Psoas muscle (tissue), 8 donors: ENCODE measurements at places on chromosomes 4 and X. TPM values are rescaled to one million over a fixed set of nuclear protein-coding genes. Genes with fewer than 3 reads are reported as not detected.

- no peaks in the 10 kb centered on the region for H3K36me3 ChIP-seq
- DNase-seq = no peak
- H3K27ac ChIP-seq = no peak overlapping the region
These were observed 292.7 kb downstream of the GALNTL6 start for GRCh38 chr4:172105918-172106317.

GRCh38 chr4:21649391-21650090, 299.0 kb downstream of the KCNIP4 start:
- H3K27me3 ChIP-seq = no peaks in the 10 kb centered on the region
- H3K27ac ChIP-seq = no peak overlapping the region
- DNase-seq = no peak
- H3K4me1 ChIP-seq = no peaks in the 10 kb centered on the region
- H3K36me3 ChIP-seq = no peaks in the 10 kb centered on the region
- no peak overlapping the region for H3K4me3 ChIP-seq

GRCh38 chr4:124873361-124874171, 161.0 kb upstream of the ANKRD50 start:
- no peak overlapping the region for H3K4me3 ChIP-seq
- H3K27me3 ChIP-seq = no peaks in the 10 kb centered on the region
- no peak overlapping the region for H3K27ac ChIP-seq
- no peaks in the 10 kb centered on the region for H3K4me1 ChIP-seq
- no peaks in the 10 kb centered on the region for H3K36me3 ChIP-seq
- no peak for DNase-seq

DNA sequence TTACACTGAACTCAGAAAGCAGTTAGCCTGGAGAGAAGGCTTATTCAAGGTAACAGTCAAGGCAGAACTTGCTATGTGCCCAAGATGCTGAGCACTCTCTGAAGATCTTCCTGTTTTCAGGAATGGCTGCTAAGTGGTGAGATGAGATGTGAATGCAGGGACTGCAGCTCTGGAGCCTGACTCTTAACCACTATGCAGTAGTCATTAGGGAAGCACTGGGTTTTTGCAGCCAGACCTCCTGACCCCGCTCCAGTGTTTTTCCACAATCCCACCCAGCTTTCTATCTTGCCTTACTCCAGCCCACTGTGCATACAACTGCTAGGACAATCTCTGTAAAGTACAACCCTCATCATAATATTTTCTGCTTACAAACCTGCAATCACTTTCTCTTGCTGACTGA, 95.2 kb upstream of the LNX1 start:
- no peaks in the 10 kb centered on the region for H3K36me3 ChIP-seq
- DNase-seq = no peak
- no peak overlapping the region for H3K4me3 ChIP-seq
- no peak overlapping the region for H3K27ac ChIP-seq
- H3K4me1 ChIP-seq = no peaks in the 10 kb centered on the region

GRCh38 chr4:127708985-127709384, 21.2 kb upstream of the SLC25A31 start:
- no peaks in the 10 kb centered on the region for H3K4me1 ChIP-seq
- no peak overlapping the region for H3K27ac ChIP-seq
- no peaks in the 10 kb centered on the region for H3K27me3 ChIP-seq
- no peak for DNase-seq
- H3K36me3 ChIP-seq = peaks cover 11% of the 10 kb centered on the region

DNA sequence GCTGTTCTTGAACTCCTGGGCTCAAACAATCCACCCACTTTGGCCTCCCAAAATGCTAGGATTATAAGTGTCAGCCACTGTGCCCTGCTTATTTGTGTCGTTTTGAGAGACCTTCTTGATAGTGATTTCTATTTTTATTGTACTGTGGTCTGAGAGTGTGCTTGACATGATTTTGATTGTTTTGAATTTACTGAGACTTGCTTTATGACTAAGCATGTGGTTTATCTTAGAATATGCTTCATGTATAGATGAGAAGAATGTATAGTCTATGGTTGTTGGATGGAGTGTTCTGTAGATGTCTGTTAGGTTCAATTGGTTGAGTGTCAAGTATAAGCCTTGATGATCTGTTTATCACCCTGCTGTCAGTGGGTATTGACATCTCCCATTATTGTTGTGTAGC, 789.3 kb downstream of the IL1RAPL1 start:
- H3K27me3 ChIP-seq = no peaks in the 10 kb centered on the region
- H3K4me1 ChIP-seq = no peaks in the 10 kb centered on the region

- no peaks in the 10 kb centered on the region for H3K4me1 ChIP-seq
- DNase-seq = no peak
- no peaks in the 10 kb centered on the region for H3K27me3 ChIP-seq
- no peak overlapping the region for H3K4me3 ChIP-seq
These were observed 378.5 kb upstream of the CT83 start for GRCh38 chrX:116841290-116841689.

GRCh38 chr4:133320576-133321170, 171.6 kb downstream of the PCDH10 start:
- no peaks in the 10 kb centered on the region for H3K4me1 ChIP-seq
- no peak for DNase-seq
- H3K36me3 ChIP-seq = no peaks in the 10 kb centered on the region
- no peak overlapping the region for H3K4me3 ChIP-seq
- H3K27ac ChIP-seq = no peak overlapping the region

DNA sequence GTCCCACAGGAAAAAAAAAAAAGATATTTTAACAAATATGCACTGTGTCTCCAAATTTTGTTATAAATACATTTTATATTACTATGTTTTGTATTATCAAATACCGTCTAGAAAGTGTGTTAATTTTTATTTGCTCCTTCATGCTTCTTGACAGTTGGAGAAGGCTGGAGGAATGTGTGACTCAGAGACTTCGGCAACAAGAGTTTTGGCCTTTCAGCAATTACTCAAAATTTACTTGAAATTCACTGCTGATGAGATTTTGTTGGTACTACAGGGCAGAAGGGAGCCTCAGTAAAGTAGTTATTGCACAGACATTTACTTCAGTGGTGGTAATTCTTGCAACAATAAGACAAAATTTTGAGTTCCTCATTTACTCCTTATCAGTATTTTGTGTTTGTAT, 2164.0 kb downstream of the PCDH7 start:
- DNase-seq = no peak
- no peaks in the 10 kb centered on the region for H3K4me1 ChIP-seq
- H3K27me3 ChIP-seq = no peaks in the 10 kb centered on the region
- H3K36me3 ChIP-seq = no peaks in the 10 kb centered on the region

GRCh38 chr4:92872604-92873003, 568.8 kb downstream of the GRID2 start:
- no peaks in the 10 kb centered on the region for H3K36me3 ChIP-seq
- H3K27me3 ChIP-seq = no peaks in the 10 kb centered on the region
- H3K27ac ChIP-seq = no peak overlapping the region
- no peak for DNase-seq
- no peaks in the 10 kb centered on the region for H3K4me1 ChIP-seq
- H3K4me3 ChIP-seq = no peak overlapping the region

DNA sequence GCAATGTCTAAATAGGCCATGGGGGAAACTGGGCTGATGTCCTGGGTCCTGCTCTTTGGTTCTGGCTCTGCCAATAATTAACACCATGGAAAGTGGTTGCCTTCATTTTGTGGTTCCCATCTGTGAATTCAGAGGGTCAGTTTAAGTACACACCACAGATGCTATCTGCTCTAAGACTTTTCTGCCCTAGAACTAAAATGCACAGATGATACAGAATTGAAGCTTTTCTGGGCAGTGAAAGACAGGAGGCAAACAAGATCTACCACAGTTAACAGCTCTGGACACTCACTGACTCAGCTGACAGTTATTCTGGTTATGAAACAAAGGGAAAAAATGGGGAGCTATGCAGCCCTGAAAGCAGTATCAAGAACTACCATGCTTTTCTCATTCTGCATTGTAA, 37.3 kb downstream of the APBB2 start:
- H3K36me3 ChIP-seq = no peaks in the 10 kb centered on the region
- H3K4me1 ChIP-seq = no peaks in the 10 kb centered on the region
- no peak overlapping the region for H3K4me3 ChIP-seq
- H3K27ac ChIP-seq = peak overlapping the region; percentile 10

GRCh38 chr4:5828005-5828391, 64.9 kb downstream of the CRMP1 start:
- H3K27me3 ChIP-seq = no peaks in the 10 kb centered on the region
- H3K36me3 ChIP-seq = no peaks in the 10 kb centered on the region
- H3K4me3 ChIP-seq = no peak overlapping the region
- no peak for DNase-seq

DNA sequence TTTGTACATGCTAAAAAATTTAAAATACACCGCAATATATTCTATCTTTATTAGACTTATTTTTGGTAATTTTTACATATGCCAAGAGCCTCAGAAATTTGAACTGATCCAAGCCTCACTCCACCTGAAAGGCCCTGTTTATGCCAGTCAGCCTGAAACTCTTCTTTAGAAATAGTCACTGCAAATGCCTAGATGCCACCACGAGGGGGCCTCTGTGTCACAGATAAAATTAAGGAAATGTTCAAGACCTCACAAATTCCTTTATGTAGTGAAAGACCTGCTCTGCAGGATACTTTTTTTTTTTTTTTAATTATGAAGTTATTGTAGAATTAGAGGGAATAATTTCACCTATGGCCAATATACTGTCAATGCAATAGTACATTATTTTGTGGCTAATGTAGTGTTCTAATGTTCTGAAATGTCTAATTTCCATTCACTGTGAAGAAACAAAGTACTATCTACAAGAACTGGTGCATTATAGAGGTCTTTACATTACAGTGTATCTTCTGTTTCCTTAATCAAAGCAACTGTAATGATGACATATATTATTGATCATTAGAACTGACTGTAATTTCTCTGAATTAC, 69.8 kb downstream of the DTHD1 start:
- no peak overlapping the region for H3K27ac ChIP-seq
- H3K4me3 ChIP-seq = no peak overlapping the region
- no peaks in the 10 kb centered on the region for H3K27me3 ChIP-seq
- H3K4me1 ChIP-seq = no peaks in the 10 kb centered on the region

GRCh38 chr4:742742-743311, 37.2 kb downstream of the PCGF3 start:
- no peak overlapping the region for H3K4me3 ChIP-seq
- no peaks in the 10 kb centered on the region for H3K27me3 ChIP-seq
- peaks cover 38% of the 10 kb centered on the region for H3K36me3 ChIP-seq
- no peak overlapping the region for H3K27ac ChIP-seq
- peak; percentile 67 for DNase-seq

DNA sequence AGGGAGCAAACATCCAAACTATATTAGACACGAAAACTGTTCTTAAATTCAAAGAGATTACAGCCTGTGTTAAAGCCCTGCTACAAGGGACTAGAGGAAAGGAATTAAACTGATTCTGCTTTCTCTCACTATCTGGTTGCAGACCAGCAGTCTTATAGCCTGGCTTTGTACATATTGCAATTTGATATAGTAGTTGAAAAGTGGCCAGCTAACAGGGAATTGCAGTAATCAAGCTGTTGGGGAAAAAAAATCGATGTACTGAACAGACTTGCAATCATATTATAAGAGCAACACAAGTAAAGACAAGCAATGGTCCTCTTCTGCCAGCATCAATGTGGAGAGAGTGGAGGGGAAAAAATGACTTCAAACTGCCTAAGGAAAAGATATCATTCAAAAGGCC, 364.4 kb upstream of the EPHA5 start:
- H3K27me3 ChIP-seq = no peaks in the 10 kb centered on the region
- H3K36me3 ChIP-seq = no peaks in the 10 kb centered on the region
- H3K4me1 ChIP-seq = no peaks in the 10 kb centered on the region
- DNase-seq = no peak
- H3K27ac ChIP-seq = no peak overlapping the region
- no peak overlapping the region for H3K4me3 ChIP-seq

- no peaks in the 10 kb centered on the region for H3K4me1 ChIP-seq
- no peak overlapping the region for H3K27ac ChIP-seq
- H3K27me3 ChIP-seq = peaks cover 4% of the 10 kb centered on the region
- no peak overlapping the region for H3K4me3 ChIP-seq
- H3K36me3 ChIP-seq = no peaks in the 10 kb centered on the region
These were observed 288.4 kb downstream of the CRLF2 start for GRCh38 chrX:924017-924416.

GRCh38 chr4:119536572-119537528, 91.8 kb downstream of the PDE5A start:
- H3K27ac ChIP-seq = no peak overlapping the region
- peaks cover 62% of the 10 kb centered on the region for H3K36me3 ChIP-seq
- no peaks in the 10 kb centered on the region for H3K27me3 ChIP-seq
- no peak for DNase-seq
- H3K4me1 ChIP-seq = no peaks in the 10 kb centered on the region

DNA sequence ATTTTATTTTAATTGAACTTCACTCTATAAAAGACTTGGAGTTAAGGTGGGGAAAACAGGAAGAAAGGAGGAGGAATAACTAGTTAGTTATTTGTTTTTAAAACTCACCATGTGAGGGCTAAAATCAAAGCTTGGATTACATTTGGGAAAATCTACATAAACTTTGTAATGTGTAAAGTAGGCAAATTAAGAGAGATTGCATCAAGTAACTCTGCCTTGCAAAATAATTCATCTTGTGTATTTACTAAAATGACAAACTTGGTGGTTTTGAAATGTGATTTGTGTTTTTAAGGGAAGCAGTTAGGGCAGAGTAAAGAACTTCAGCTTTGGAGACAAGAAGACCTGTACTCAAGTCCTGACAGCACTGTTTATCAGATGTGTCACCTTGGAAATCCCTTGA, 43.3 kb upstream of the RASSF6 start:
- no peaks in the 10 kb centered on the region for H3K36me3 ChIP-seq
- H3K4me3 ChIP-seq = no peak overlapping the region
- H3K27ac ChIP-seq = no peak overlapping the region
- H3K27me3 ChIP-seq = no peaks in the 10 kb centered on the region

Gene BRS3
- not detected for polyA plus RNA-seq

Gene TMEM156
- polyA plus RNA-seq = 0.10 TPM

Gene RIBC1
- 0.15 TPM for polyA plus RNA-seq

Gene TMEM255A
- polyA plus RNA-seq = 0.38 TPM

Gene UGT2A3
- 0.16 TPM for polyA plus RNA-seq

Gene FANCB
- 0.11 TPM for polyA plus RNA-seq

Gene CXXC4
- 0.10 TPM for polyA plus RNA-seq

Gene GPM6B
- polyA plus RNA-seq = 1.1 TPM
